AG04450 (cell line): ENCODE measurements at places on chromosomes 16 and 17.

GRCh38 chr16:70253291-70254106 is 1.8 kb upstream of the EXOSC6 start:
- DNase-seq = no peak

- DNase-seq = no peak
Measured at GRCh38 chr17:53142890-53143289, 679.8 kb upstream of the KIF2B start.

GRCh38 chr17:74776990-74777389 is 845 bp upstream of the NAT9 start:
- DNase-seq = no peak

- DNase-seq = no peak
Measured at GRCh38 chr17:79280866-79281572, 206.4 kb downstream of the ENGASE start.

DNA sequence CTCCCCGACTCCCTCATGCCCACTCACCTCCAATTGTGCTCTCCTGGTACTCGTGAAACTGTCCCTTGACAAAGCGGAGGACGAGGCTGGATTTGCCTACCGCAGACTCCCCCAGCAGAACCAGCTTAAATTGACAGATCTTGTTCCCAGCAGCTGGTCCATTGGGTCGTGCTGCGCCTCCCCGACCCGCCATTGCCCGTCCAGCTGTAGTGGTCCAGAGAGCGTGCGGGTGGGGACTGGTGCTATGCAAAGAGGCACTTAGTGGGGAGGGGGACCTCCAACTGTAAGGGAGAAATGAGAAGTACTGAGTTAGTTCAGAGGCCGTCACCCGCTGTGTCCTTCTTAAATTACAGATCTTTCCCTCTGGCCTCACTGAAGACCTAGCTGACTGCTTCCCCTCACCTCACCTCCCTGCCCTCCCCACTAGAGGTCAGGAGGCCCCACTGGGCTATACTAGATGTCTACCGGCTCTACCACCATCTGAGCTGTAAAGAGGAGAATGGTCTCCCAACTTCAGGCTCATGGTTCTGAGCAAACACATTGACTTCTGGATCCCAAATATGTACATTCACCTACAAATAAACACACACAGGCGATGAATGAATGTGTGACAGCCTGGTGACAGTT is 7.8 kb downstream of the HSPB9 start:
- DNase-seq = no peak

DNA sequence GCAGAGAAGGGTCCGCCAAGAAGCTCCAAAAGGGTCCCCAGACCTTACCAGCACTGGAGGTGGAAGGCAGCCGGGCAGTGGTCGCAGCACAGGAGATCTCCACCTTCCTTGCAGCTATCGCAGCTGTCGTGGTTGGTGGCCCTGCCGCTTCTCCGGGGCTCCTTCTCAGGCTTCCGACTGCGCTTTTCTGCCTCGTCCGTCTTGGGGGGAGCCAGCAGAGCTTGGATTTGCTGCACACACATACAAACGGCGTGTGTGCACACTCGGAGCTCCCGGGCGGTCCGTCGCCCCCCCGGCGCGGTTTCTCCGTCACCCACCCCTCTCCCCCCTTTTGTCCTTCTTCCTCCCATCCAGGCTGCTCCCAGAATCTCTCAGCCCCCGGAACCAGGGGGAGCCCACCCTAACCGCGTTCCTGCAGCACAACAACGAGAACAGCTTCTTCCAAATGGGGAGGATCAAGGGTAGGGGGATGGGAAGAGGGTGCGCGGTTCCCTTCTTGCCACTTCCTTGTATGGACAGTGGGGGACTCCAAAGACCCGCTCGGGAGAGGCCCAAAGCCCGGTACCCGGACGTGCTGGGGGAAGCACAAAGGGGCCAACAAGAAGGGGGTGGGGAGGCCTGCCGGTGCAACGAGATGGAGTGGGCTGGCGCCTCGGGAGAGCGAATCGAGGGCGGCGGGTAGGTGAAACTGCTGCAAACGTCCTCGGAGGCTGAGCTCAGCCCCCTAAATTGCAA is 1.1 kb downstream of the PHF12 start:
- no peak for DNase-seq

DNA sequence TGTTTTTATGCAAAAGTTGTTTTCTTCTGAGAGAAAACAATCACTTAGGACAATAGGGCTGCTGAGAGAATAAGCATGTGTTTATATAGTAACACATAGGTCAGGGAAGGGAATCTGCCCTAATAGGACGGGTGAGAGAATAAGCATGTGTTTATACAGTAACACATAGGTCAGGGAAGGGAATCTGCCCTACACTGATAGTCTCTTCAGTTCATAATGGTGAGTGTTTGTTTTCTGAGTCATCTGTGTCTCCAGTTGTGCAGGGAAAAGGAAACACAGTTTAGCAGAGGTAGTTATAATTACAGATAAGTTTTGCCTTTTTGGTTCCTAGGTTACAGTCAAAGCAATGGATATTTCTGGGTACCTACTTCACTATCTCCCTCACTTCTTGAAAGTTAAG is 252.3 kb upstream of the CA10 start:
- DNase-seq = no peak

- no peak for DNase-seq
Measured at GRCh38 chr16:27149986-27150385, 53.3 kb upstream of the KDM8 start.
